ENCODE measurements at places on chromosomes 5 and 9. TPM values are rescaled to one million over a fixed set of nuclear protein-coding genes. Genes with fewer than 3 reads are reported as not detected.

The LCN10 gene
- 12.3 TPM for total RNA-seq

The PCDHB11 gene
- 4.3 TPM for total RNA-seq

The TMEM174 gene
- total RNA-seq = not detected

- DNase-seq = no peak
These were observed 3.7 kb upstream of the FSD1L start for GRCh38 chr9:105444130-105444529.

Measured in muscle of leg (tissue), 16 donors.